ENCODE measurements at places on chromosomes 13 and 19. TPM values are rescaled to one million over a fixed set of nuclear protein-coding genes. Genes with fewer than 3 reads are reported as not detected.

- H3K4me3 ChIP-seq, result no peak overlapping the region
- no peak for DNase-seq
Measured at GRCh38 chr13:73991884-73992283, 142.3 kb downstream of the KLF12 start.

DNA sequence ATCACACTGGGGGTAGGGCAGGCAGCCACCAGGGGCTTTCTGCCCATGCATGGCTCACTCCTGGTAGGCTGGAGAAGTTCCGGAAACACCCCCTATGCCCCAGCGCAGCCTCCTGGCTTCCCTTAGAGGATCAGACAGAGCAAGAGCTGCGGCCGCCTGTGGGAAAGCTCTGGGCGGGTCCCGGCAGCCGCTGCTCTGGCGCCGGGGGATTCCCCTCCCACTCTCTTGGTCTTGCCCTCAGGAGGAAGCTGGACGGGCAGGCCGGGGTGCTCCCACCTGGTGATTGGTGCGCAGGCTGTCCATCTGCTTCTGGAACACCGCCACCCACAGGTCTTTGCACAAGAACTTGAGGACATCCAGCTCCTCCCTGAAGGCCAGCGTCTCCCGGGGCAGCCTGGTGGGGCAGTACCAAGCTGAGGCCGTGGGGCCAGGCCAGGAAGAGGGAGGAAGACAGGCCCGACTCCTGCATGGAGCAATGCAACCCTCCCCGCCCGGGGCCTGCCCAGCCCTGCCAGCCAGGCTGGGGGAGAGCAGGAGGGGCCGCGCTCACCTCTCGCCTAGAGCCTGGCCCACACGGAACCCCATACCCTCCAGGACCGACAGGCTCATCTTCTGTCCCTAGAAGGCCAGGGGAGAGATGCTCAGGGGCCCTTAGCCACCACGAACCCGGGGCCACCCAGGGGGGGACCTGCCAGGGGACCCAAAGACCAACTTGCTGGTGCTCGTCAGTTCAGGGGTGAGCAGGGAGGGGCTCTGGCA is 4.0 kb upstream of the NKPD1 start:
- peak; percentile 83 for DNase-seq
- H3K36me3 ChIP-seq, result no peaks in the 10 kb centered on the region
- no peak overlapping the region for H3K27ac ChIP-seq
- H3K4me3 ChIP-seq, result peak overlapping the region; percentile 33
- H3K4me1 ChIP-seq, result peaks cover 42% of the 10 kb centered on the region

- DNase-seq, result peak; percentile 78
- H3K27ac ChIP-seq, result peak overlapping the region; percentile 59
- H3K36me3 ChIP-seq, result no peaks in the 10 kb centered on the region
- peaks cover 27% of the 10 kb centered on the region for H3K4me1 ChIP-seq
- no peaks in the 10 kb centered on the region for H3K27me3 ChIP-seq
Measured at GRCh38 chr19:2578901-2579677, 103.2 kb downstream of the GADD45B start.

GRCh38 chr13:47859165-47859564 is 141.9 kb downstream of the SUCLA2 start:
- no peak for DNase-seq
- no peaks in the 10 kb centered on the region for H3K27me3 ChIP-seq
- H3K4me1 ChIP-seq, result peaks cover 10% of the 10 kb centered on the region
- H3K27ac ChIP-seq, result no peak overlapping the region

KCNC3 gene
- total RNA-seq, result 6.9 TPM

DNA sequence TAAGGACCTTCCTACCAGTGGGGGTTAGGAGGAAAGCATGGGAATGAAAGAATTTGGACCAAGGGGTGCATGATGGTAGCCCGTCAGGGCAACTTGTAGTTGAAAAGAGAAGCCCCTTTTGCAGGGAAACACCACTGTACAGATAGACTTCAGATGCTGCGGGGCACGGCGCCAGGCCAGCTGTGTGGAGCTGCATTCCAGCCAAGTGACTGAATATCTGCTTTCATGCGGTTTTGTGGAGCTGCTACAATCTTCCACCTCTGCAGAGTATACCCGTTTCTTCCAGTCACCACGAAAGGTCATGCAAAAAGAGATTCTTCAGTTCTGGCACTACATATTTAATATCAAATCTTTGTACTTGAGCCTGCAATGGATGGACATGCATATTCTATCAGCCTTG is 104.7 kb downstream of the RGCC start:
- H3K27ac ChIP-seq, result no peak overlapping the region
- no peak for DNase-seq
- no peaks in the 10 kb centered on the region for H3K27me3 ChIP-seq
- no peaks in the 10 kb centered on the region for H3K36me3 ChIP-seq
- no peak overlapping the region for H3K4me3 ChIP-seq

- H3K27me3 ChIP-seq, result no peaks in the 10 kb centered on the region
- no peak overlapping the region for H3K4me3 ChIP-seq
- peaks cover 22% of the 10 kb centered on the region for H3K4me1 ChIP-seq
- peaks cover 14% of the 10 kb centered on the region for H3K36me3 ChIP-seq
Measured at GRCh38 chr19:584240-585001, 5.3 kb upstream of the HCN2 start.

DNA sequence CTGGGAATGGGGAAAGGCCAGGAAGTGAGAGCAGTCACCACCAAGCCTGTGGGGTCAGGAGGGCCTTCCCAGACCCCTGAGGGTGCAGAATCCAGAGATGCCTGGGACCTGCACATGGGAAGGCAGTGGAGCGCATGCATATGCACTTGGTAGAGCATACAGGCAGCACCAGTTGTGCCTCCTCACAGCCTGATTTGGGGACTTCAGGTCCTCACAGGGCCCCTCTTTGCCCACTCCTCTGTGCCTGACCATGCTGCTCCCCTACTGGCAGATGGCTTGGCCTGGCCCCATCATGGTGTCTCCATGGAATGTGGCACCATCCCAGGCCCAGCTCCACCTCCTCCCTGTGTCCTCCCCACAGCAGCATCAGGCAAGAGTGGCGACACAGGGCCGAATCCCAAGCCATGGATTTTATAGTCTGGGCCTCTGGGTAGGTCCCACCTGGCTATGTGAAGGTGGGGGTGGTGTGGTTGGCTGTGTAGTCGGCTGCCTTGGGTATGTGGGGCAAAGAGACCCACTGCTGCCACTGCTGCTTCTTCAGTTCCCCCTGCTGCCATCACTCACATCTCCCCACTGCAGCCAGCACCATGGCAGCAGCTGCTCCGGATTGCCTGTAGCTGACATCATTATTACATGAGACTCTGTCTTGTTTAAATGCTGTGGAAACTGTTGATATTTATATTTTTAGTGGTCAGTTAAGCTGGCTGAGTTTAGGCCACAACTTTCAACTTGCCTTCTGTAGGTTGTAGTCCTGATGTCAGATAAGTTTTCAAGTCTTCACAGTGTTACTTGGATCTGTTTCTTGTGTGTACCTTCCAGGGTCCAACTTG is 247.0 kb downstream of the GPC6 start:
- H3K4me3 ChIP-seq, result no peak overlapping the region
- H3K4me1 ChIP-seq, result no peaks in the 10 kb centered on the region
- no peaks in the 10 kb centered on the region for H3K27me3 ChIP-seq
- H3K36me3 ChIP-seq, result no peaks in the 10 kb centered on the region
- H3K27ac ChIP-seq, result no peak overlapping the region
- DNase-seq, result no peak

DNA sequence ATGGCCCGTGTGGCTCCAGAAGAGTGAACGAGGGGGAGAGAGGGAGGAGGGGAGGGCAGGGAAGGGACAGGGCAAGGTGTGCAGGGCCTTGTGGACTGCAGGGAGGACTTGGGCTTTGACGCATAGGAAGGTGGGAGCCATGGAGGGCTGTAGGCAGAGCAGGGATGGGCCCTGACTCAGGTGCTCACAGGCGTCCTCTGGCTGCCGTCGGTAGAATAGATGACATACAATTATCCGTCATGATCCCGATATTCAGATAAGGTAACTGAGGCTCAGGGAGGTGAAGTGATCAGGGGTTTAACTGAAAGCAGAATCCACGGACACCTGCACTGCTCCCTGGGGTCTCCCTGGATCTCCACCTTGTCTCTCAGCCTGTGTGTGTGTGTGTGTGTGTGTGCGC is 3.4 kb downstream of the C3 start:
- DNase-seq, result no peak
- H3K4me3 ChIP-seq, result no peak overlapping the region
- no peaks in the 10 kb centered on the region for H3K27me3 ChIP-seq
- H3K36me3 ChIP-seq, result no peaks in the 10 kb centered on the region
- H3K27ac ChIP-seq, result no peak overlapping the region
- H3K4me1 ChIP-seq, result peaks cover 2% of the 10 kb centered on the region

DNA sequence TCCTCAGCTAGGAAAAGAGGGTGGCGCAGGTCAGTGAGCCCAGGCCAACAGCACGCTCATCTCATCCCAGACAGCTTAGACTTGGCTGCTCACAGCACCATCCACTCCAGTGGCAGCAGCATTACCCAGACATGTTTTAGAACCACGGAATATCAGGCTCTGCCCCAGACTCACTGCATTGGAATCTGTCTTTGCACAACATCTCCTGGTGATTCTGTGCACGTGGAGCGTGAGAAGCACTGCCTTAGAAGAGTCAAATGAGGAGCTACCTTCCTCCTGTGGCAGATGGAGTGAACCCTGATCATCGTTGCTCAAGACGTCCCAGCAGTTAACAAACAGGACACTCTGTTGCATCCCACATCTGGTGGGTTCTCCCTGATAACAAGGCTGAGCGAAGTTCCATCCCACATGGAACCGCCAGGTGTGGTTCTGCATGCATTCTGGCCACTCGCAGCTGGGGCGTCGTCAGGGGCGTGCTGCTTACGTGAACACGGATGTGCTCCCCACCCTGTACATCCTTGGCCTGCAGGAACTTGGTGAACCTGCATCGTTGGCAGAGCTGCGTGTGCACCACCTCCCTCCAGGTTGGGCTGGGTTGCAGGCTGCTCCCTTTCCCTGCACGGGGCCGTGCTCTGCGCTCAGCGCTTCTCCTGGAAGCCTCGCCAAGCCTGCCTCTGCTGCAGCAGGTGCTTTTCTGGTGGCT is 25.2 kb upstream of the ATP11A start:
- H3K4me3 ChIP-seq, result no peak overlapping the region
- H3K4me1 ChIP-seq, result no peaks in the 10 kb centered on the region

UQCRFS1 gene
- 45.8 TPM for total RNA-seq

DNA sequence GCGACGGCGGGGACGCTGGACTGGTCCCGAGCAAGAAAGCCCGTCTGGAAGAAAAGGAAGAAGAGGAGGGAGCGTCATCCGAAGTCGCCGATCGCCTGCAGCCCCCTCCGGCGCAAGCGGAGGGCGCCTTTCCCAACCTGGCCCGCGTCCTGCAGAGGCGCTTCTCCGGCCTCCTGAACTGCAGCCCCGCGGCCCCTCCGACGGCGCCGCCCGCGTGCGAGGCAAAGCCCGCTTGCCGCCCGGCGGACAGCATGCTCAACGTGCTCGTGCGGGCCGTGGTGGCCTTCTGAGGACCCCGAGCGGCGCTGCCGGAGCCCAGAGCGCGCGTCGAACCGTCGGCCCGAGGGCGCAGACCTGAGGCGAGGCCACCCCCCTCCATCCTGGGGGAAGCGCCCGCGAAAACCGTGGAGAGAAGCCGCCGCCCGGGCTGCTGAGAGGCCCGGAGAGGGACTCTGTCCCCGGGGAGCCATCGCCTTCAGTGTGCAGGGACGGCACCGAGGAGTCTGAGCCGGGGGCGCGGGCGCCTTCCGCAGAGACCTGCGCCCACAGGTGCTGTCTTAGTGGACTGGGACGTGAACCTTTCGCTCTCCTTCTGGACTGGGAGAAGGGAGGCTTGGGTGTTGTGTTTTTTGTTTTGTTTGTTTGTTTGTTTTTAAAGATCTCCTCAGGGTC is 3.5 kb downstream of the IER2 start:
- H3K4me3 ChIP-seq, result peak overlapping the region; percentile 81
- peak overlapping the region; percentile 99 for H3K27ac ChIP-seq
- no peak for DNase-seq
- no peaks in the 10 kb centered on the region for H3K36me3 ChIP-seq
- peaks cover 25% of the 10 kb centered on the region for H3K4me1 ChIP-seq

DNA sequence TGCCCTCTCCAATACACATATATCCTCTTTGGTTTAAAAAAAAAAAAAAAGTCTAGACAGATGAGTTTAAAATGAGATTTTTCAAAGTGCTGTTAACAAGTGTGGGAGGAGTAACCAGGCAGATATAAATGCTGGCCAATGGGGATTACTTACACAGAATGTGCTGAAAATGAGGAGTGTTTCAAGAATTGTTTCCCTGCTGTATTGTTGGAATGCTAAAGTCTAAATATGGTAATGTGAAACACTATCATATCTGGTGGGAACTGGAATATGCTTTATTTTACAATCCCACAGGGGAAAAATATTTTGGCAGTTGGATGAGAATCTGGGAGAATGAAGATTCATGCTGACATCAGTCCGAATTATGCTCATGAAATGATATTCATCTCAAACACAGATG is 250.7 kb downstream of the DCT start:
- no peaks in the 10 kb centered on the region for H3K36me3 ChIP-seq
- H3K4me3 ChIP-seq, result no peak overlapping the region
- H3K4me1 ChIP-seq, result no peaks in the 10 kb centered on the region
- H3K27me3 ChIP-seq, result no peaks in the 10 kb centered on the region
- DNase-seq, result no peak

TEX26 gene
- not detected for total RNA-seq

- H3K36me3 ChIP-seq, result no peaks in the 10 kb centered on the region
- H3K4me1 ChIP-seq, result no peaks in the 10 kb centered on the region
- H3K27ac ChIP-seq, result no peak overlapping the region
- no peak for DNase-seq
- no peak overlapping the region for H3K4me3 ChIP-seq
Measured at GRCh38 chr19:399370-399769, 9.6 kb downstream of the C2CD4C start.

PGLYRP2 gene
- total RNA-seq, result not detected

PDX1 gene
- 1.7 TPM for total RNA-seq

NKG7 gene
- not detected for total RNA-seq

DNA sequence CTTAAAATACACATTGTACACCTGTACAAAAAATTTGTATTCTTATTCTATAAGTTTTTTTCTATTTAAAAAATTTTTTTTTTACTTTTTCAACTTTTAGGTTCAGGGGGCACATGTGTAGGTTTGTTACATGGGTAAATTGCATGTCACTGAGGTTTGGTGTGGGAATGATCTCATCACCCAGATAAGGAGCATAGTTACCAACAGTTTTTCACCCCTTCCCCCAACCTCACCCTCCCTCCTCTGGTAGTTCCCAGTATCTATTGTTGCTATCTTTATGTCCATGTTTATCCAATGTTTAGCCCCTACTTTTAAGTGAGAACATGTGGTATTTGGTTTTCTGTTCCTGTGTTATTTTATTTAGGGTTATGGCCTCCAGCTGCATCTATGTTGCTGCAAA is 89.9 kb downstream of the CDK8 start:
- no peak overlapping the region for H3K4me3 ChIP-seq
- H3K36me3 ChIP-seq, result no peaks in the 10 kb centered on the region
- no peak overlapping the region for H3K27ac ChIP-seq
- H3K4me1 ChIP-seq, result no peaks in the 10 kb centered on the region
- H3K27me3 ChIP-seq, result no peaks in the 10 kb centered on the region

DNA sequence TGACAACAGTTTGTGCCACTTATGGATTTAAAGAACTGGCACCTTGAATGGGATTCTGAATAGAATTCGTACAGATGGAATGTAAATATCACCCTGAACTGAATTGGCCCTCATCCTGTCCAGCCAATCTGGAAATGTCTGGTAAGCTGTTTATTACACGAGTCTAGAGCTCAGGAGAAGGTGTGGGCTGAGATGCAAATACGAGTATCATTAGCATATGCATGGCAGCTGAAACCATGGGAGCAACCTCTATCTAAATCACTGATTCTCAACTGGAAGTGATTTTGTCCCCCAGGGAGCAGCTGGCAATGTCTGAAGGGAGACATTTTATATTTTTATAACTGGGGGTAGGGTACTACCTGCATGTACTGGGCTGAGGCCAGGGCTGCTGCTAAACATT is 15.6 kb upstream of the VWA8 start:
- H3K27me3 ChIP-seq, result no peaks in the 10 kb centered on the region
- H3K36me3 ChIP-seq, result no peaks in the 10 kb centered on the region
- no peak overlapping the region for H3K4me3 ChIP-seq

Measured in HCT116 (cell line).